ENCODE measurements at places on chromosomes 7 and 10.

DNA sequence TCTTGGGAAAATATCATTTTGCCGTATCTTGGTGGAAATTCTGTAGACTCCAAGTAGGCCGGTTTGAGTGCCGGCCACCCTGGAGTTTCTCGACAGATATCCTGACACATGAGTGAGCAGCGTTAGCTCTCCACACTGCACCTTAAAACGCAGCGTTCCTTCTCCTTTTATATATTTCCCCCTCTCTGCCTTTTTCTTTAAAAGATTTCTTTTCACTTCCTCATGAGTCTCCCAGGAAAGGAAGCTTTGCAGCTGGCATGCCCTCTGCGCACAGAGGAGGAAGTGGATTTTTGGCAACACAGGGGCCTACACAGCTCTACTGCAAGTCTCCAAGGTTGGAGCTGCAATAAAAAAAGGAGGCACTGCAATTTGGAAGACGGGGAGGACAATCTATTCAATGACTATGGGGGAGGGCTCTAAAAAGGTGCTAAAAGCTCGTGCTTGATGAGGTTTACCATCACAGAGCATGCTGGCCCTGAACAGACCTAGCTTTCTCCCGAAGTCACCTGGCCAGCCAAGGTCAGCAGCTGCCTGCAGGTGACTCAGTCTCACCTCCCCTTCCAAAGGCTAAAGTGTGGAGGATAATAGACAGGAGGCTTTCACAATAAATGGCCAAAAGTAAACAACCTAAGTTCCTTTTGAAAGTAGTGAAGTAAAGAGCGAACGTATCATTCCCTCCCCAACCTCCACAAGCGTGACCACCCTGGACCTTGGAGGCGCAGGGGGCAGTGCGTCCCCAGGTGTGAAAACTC lies 252.8 kb downstream of the ZMYND11 start:
- DNase-seq, result no peak

DNA sequence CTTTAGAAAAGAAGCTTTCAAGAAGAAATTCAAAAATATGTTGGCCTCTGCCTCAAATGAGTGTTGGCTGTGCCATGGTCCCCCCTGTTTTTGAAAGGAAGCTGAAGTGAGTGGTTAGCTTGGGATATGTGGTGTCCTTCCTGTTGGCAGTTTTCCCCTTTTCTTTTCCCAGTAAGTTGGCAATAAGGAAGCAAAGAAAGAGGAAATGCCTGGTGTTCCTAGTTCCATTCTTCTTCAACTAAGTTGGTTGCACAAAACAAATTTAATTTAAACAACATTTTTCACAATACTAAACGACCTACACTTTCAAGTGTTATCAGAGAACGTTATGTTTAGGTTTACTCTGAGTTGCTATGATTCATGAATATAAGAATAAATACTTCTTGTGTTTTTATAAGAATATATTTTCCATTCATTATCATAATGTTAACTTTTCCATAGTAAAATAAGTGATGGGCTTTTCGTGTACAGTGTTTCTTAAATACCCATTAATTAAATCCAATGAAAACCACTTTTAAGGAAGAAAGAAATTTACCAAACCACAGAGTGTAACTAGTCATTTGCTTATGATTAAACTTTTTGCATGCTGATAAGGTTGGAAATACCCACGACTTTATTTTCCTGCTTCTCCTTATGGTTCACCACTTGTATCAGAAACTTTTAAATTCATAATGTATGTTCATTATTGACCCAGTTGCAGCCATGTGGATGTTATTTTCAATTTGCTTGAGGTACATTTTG lies 7.7 kb downstream of the HDAC9 start:
- no peak for DNase-seq

DNA sequence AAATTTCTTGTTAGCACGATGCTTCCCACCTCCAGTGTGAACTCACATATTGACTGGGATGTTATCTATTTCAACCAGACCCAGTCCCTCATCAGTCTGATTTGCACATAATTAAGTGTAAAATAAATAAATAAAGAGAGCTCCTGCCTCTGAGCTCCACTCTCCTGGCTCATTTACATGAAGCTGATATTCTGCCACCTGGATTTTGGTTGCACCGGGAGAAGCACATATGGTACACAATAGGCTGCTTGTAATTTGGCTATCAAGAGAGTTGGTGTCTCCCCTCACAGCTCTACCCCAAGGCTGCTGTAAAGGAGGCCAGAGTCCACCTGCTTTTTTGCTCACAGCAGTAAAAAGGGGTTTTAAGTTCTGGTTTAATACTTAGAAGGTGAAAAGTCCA lies 610.5 kb downstream of the KCNMA1 start:
- no peak for DNase-seq

DNA sequence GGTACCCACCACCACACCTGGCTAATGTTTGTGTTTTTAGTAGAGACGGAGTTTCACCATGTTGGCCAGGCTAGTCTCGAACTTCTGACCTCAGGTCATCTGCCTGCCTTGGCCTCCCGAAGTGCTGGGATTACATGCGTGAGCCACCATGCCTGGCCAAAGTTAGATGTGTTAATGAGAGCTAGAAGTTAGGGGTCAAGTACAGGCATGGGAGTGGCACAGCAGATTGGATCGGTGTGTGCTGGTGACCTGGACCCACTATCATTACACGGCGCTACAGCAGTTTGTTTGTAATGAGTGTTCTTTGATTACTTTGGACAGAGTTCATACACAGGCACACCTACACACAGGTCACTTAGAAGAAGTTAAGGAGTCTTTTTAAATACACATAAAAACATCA lies 36.7 kb downstream of the DNAJB6 start:
- DNase-seq, result no peak

GRCh38 chr7:102080434-102081243 lies 206.0 kb upstream of the SH2B2 start:
- no peak for DNase-seq

- DNase-seq, result no peak
Observed at GRCh38 chr7:90407484-90407821, 4.2 kb downstream of the CLDN12 start.

GRCh38 chr7:107744345-107744750 lies 406 bp downstream of the CBLL1 start:
- peak; percentile 30 for DNase-seq

GRCh38 chr7:1276626-1277175 lies 44.0 kb downstream of the UNCX start:
- DNase-seq, result no peak

- no peak for DNase-seq
Observed at GRCh38 chr7:31006857-31007256, 43.1 kb downstream of the GHRHR start.
